ENCODE measurements at places on chromosomes 12 and 14.

DNA sequence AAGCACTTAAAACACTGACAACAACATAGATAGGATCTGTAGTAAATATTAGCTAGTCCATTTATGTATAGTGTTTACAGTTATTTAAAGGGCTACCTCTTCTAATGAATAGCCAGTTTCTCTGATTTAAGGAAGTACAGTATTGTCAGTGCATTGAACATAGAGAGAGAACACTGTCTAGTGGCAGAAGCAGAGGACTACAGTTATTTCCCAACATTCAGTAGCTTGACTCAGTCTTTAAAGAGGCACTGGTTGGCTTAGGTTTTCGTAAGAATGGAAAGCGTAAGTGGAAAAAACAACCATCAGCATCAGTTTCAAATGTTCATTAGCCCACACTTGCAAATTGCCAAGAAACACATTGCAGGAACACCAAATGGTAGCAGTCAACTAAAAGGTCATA is 125.0 kb upstream of the HMGA2 start:
- DNase-seq: no peak

- DNase-seq: no peak
These were observed 176.8 kb downstream of the APAF1 start for GRCh38 chr12:98821866-98822265.

DNA sequence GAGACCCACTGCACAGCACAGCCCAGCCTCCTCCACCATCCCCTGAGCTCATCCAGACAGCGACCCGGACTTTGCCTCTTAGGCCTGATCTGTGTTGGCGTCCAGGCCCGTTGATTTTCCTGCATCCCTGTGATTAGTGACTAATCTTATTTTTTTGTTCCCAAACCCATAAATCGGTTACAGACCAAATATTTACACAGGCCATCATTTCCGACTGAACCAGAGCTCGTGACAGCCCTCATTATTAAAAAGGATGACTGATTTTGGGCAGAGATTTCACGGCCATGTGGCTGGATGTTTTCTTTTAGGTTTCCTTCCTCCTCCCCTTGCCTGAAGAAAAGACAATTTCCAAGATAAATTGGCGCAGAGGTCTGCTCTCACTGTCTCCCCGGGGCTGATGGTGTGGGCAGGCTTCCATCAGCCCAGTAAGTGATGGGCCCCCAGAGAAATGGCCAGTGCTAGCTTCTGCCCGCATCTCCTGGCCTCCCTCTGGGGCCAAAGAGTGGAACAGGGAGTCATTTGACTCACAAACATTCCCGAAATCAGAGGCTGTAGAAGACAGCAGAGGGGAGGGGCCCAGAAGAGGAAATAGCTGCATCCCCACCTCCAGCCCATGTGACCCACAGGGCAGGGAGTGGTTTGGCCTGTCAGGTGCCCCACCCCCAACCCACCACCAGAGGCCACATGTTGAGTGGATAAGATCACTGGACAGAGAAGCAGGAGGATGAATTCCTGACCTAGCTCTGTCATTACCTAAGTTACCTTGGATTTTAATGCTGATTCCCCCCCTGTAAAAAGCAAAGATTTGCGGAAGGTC is 283.5 kb downstream of the KSR2 start:
- DNase-seq: peak; percentile 52

DNA sequence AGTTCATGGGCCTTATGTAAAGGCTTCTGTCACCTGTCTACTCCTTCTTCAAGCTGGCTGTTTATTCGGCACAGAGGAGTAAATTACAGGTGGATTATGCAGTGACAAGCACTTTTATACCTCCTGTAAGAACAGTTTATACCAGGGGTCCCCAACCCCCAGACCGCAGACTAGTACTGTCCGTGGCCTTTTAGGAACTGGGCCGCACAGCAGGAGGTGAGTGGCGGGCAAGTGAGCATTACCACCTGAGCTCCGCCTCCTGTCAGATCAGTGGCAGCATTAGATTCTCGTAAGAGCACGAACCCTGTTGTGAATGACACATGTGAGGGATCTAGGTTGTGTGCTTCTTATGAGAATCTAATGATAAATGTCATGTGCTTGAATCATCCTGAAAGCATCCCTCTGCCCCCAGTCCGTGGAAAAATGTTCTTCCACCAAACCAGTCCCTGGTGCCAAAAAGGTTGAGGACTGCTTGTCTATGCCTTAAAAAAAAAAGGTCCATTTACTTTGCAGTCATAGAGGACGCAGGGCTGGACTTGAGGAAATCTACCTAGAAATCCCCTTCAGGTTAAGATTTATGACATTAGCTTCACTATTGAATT is 78.8 kb downstream of the ETV6 start:
- no peak for DNase-seq

DNA sequence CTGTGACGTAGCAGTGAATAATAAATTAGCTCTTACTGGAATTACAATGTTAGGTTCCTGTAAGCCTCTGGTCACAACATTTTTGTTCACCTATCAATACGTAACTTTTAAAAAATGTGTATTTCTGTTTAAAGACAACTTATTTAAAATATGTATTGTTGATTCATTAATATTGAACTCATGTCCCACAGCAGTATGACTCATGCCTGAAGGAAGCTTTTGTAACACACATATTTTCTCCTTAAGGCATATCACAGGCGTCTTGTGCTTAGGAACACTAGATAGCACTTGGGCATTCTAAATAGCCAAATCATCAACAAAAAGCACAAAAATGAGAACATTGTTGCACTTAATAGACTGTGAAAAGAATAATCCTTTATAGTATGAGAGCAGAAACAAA is 92.5 kb downstream of the GPHN start:
- no peak for DNase-seq

DNA sequence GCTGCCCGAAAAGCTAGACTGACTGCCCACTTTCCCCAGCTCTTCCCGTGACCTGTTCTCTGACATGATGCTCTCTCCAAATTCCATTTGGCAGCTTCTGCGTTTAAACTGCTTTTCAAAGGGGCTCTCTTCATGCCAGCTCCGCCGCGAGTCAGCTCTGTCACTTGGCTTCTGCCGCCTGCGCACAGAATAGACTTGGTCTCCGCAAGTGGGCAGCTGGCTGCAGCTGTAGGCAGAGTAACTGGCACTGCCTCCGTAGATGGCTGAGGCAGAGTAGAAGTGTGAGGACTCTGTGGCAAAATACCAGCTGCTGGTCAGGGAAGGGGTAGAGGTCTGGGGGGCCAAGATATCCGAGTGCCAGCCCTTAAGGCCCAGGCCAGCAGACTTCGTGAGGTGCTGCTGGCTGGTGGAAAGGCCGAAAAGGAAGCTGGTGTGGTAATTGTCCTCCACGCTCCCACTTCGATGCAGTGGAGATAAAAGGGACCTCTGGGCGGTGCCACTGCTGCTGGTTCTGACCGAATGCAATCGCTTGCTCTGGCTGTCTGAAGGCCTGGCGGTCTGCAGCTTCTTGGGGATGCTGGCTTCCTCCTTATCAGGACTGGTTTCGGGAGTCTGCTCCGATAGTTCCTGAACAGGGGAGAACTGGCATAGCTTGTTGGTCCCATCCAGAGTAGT is 85.7 kb downstream of the DUSP16 start:
- no peak for DNase-seq

DNA sequence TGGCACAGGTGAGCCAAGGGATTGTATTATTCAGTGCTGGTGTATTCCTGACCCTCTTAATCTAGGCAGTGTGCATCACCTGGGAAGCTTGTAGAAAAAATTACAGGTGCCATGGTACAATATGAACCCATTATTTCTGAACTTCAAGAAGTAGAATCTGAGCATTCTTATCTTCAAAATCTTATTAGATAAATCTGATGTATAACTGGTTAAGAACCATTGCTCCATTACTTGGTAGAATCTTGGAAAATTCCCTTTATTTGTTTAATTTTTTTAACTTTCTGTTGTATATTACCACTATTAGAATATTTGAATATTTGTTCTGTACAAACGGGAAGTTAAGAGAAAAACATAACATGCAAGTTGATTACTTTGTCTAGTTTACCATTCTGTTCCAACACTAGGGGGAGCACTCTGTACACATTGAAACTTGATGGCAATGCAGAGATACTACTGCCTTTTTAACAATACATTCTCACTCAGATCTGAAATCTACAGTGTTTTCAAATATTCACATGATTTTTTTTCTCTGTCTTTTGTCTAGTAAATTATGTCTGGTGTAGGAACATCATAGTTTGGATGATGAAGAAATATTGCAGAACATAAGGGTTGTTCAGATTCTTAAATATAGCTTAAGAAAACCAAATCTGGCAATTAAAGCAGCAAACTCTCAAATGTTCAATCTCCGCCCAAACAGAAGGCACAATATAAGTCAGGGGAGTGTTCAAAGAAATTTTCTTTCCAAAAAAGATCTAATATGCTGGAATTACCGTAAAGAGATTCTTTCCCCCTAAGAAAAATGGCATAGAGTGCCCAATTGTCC is 196.6 kb downstream of the PCNX1 start:
- peak; percentile 68 for DNase-seq

- no peak for DNase-seq
These were observed 49.8 kb downstream of the NOC4L start for GRCh38 chr12:132194056-132194455.

GRCh38 chr12:118682656-118683055 is 298.7 kb upstream of the SRRM4 start:
- DNase-seq: no peak

DNA sequence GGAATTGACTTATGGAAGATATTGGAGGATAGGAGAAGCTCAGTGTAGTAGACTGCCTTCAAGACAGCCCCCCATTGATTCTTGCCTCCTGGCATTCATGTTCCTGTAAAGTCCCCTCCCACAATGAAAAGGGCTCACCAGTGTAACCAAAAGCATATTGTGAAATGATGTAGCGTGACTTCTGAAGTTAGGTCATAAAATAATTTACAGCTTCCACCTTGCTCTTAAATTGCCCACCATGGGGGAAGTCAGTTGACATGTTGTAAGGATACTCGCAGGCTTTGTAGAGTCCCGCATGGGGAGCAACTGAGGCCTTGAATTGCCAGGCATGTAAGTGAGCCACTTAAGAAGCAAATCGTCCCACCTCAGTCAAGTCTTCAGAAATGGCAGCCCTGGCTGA is 25.1 kb downstream of the GTSF1 start:
- DNase-seq: no peak

GRCh38 chr12:120858306-120859088 is 45.7 kb downstream of the SPPL3 start:
- no peak for DNase-seq

DNA sequence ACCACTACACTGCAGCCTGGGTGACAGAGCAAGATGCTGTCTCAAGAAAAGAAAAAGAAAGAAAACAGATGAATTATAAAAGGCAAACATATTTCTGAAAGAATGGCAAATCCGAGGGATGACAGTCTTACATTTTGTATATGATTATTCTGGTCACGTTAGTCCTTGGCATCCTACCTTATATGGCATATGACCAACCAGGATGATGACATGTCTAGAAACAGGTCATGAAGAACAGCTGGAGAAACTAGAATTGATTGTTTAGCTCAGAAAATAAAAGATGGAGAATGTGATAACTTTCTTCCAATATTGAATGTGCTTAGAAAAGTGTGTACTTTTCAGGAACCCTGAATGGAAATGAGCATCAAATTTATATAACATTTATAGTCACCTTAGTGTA is 19.2 kb downstream of the SLC2A14 start:
- no peak for DNase-seq

DNA sequence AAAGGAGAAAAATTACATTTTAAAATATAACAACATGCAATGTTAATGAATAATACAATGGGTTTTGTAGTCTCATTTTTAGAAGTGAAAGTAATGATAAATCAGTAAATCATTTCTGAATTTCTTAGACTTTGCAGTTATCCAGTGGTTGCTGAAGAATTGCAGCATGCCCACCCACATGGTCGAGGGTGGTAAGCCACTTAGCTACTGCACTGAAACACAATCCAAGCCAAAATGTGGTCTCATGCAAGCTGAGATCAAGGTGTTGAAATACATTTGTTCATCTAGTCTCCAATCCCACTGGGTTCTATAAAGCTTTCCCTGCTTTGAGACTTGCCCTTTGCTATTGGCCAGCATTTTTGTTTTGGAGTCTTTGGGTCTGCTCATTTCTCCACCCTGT is 247.9 kb downstream of the NELL2 start:
- DNase-seq: peak; percentile 65

DNA sequence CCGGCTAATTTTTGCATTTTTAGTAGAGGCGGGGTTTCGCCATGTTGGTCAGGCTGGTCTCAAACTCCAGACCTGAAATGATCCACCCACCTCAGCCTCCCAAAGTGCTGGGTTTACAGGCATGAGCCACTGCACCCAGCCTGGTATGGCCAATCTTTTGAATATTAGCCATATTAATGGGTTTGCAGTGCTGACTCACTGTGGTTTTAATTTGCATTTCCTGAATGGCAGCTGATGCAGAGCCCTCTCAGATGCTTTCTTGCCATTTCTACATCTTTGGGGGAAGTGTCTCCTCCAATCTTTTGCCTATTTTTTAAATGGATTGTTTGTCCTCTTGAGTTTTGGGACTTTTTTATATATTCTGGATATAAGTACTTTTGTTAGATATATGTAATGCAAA is 55.5 kb upstream of the NPAS3 start:
- DNase-seq: no peak

- DNase-seq: no peak
These were observed 1517.0 kb downstream of the AACS start for GRCh38 chr12:126582231-126582630.

DNA sequence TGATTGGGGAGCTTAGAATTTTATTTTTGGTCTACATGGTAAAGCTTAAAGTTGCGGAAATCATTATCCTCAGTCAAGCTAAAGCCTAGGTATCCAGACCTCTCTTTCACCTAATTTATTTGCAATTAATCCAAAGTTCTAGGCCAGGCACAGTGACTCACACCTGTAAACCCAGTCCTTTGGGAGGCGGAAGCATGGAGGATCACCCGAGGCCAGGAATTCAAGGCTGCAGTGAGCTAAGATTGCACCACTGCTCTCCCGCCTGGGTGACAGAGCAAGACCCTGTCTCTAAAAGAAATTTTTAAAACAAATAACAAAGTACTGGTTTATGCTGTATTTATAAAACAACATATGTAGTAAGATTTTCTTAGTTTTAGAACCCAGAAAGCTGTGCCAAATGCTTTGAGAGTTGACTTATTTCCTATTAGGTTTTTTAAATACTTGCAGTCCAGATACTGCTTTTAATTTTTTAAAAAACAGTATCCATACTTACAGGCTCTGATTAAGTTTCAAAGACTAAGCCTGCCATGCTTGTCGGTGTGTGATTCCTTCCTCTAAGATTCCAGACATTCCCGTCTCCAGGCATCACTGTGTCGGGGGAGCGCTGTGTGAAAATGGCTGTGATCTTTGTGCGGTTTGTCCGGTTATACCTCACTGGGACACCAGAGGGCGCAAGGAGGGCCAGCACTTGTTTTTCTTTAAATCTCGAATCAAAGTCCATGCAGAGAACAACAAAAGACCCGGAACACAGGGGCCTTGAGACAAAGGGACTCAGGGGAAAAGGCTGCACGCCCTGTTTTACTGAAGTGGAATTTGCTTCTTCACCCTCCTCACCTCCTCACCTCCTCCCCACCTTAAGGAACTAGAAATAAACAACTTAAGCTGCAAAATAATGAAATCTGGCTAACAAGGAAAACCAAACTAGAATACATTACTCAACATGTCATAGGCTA is 24.6 kb upstream of the TMPO start:
- DNase-seq: peak; percentile 94
